ENCODE measurements at places on chromosomes 12 and 14.

- DNase-seq = no peak
Observed at GRCh38 chr12:24743941-24744793, 204.7 kb downstream of the BCAT1 start.

DNA sequence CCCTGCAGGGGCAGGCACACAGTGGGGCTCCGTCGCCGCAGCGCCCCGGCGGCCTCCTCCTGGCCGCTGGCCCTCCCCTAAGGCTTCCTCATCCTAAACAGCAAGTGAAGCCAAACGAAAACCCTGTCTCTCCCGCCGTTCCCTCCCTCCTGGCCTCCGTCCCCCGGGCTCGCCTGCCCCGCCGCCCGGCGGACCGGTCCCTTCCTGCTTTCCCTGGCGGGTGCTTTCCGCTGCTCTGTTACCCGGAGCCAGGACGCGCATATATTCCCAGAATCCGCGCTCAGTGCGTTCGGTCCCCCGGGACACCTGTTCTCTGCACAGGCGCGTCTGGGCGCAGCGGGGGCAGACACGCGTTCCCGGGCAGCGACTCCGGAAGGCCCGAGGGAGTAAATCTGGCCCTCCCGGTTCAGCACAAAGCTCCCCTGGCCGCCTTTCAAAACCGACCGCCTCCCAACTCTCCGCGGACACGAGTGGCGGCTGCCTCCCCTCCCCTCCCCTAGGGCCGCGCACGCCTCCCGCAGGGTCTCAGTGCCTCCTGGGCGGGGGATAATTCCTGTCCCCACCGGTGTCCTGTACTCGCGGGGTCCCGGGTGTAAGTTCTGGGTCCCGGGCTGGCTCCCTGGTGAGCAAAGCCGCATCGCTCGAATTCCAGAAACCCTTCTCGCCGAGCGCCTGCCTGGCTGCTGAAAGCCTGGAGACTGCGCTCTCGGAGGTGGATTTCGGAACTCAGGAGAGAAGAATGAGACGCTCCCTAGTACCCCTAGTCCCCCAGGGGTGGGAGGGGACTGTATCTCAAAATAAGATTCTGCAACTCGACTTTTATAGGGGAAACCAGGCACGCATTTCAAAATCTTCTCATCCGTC, 21.4 kb upstream of the CEP170B start:
- DNase-seq = no peak

GRCh38 chr12:75836533-75836932, 195.0 kb downstream of the PHLDA1 start:
- DNase-seq = no peak

GRCh38 chr12:68559246-68559645, 51.5 kb upstream of the RAP1B start:
- DNase-seq = no peak

DNA sequence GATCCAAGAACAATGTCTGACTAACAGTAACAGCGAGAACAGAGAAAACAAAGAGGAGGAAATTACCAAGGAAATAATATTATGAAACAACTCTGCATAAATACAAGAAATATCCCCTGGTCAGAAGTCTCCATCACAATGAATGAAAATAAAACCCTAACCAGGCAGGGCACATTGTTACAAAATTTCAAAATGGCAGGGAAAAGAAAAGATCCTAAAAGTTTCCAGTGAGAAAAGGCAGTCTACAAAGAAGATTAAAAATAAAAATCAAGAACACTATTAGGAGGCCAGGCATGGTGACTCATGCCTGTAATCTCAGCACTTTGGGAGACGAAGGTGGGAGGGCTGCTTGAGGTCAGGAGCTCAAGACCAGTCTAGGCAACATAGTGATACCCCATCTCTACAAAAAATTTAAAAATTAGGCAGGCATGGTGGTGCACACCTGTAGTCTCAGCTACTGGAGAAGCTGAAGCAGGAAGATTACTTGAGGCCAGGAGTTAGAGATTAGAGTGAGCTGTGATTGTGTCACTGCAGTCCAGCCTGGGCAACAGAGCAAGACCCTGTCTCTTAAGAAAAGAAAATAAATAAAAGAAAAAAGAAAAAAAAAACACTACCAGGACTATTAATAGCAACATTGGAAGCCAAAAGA, 47.8 kb downstream of the FERMT2 start:
- DNase-seq = no peak

- DNase-seq = no peak
Observed at GRCh38 chr14:30725763-30726162, 103.6 kb downstream of the SCFD1 start.

GRCh38 chr12:6052940-6053329, 71.5 kb downstream of the VWF start:
- DNase-seq = no peak

DNA sequence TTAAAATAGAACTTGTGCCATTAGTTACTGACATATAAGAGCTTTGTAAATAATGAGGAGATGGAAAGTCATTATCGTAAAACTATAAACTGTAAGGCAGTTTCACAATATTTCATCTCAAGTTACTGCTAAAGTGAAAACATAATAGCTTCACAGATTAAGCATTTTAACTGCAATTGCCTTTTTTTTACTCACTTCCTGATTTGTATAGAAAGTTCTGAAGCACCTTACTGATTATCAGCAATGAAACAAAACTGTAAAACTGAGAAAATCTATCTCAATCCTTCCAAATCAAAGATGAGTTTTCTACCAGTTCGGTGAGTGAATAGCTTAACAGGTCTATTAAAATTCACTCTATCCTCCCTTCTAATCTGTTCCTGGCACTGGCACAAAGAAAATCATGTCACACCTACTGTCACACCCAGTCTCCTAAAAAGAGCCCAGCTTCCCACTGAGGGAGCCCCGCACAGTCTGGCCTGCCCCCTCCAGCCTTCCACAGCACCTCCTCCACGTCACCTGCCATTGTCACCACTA, 161.4 kb upstream of the ABCD2 start:
- DNase-seq = no peak

DNA sequence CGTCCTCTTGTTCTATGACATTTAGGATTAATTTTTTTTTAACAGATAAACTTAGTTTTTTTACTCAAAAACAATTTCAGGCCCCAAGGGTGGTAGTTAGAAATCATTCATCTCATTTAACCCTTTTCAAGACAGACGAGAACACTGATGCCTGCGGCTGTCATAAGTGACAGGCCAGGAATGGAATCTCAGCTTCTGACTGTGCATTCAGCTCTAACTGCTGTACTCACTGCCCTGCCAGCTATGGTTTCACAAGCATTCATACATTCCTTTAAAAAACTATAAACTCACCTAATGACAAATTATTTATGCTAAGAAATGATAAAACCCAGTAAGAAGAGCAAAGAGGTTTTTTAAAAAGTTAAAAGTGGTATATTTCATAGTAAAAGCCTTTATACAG, 8.8 kb downstream of the DENND5B start:
- no peak for DNase-seq
